ENCODE measurements at places on chromosomes 16 and 17.

- DNase-seq: no peak
Measured at GRCh38 chr17:9924735-9925191, 19.7 kb upstream of the RCVRN start.

DNA sequence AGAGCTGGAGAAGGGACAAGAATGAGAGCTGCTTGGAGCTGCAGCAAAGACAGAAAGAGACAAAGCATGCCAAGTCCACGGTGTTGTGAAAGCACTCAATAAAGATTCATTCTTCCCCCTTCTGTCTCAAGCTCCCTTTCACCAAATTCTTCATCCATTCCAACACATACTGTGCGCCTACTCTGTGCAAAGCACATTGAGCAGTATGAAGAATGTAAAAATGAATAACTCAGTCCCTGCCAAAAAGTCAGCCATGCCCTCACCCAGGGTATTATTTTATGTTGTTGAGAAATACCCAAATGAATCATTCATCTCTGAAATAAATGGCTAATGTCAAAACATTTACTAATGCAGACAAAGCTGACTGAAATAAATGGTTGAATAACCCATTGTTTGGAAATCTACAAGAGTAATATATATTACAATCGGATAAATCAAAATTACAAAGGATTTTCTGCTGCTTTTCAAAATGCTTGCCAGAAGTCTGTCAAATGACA lies 282.9 kb upstream of the IRX5 start:
- DNase-seq: no peak

DNA sequence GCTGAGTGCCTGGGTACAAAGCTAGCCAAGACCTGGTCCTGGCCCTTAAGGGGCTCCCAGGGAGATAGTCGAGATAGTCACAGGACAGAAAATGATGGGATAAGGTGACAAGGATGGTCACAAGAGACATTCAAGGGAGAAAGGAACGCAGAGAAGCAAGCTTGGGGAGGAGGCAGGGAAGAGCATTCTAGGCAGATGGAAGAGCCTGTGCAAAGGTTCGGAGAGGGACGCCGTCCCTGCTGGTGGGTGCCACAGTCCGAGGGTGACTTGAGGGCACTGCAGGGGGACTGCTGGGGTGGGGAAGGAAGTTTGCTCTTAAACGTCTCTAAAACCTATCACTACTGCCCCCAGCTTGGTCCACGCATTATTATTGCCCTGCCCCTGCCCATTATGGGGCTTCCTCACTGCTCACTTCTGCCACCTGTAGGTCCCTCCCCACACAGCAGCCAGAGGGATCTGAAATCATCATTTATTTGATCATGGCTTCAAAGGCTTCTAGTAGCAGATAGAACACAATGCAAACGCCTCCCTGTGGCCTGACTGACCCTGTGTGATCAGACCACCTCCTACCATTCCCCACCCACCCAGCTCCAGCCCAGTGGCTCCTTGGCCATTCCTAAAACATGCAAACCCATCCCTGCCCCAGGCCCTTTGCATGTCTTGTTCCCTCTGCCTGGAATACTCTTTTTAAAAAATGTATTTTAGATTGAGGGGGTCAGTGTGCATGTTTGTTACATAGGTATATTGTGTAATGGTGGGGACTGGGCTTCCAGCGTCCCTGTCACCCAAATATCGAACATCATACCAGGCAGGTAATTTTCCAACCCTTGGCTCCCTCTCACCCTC lies 60.3 kb downstream of the RMI2 start:
- DNase-seq: peak; percentile 41

GRCh38 chr16:87297918-87298631 lies 19.1 kb downstream of the C16orf95 start:
- DNase-seq: no peak

DNA sequence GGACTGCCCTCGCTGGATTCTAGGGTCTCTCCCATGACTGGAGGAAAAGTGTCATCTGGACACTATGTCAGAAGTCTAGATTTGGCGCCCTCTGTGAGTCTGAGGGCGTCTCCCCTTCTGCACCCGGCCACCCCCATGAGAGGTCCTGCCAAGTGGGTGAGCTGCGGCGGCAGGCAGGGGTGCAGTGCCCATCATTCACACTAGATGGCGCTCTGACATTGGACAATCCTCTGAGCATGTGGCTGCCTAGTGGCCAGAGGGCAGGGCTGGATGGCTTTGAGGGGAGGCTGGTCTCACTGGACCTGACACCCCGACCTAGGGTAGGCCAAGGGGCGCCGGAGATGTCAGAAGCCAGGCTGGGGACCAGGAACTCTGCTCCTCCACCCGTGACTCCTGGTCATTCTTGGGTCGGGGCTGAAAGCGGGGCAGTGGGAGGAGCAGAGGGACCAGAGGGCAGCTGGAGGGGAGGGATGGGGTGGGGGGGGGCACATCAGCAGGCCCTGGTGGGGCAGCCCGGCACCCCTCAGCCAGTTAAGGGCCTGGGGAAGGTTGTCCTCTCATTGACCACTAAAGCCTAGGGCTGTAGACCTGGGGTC lies 28.0 kb downstream of the MRM1 start:
- DNase-seq: peak; percentile 71

- DNase-seq: peak; percentile 70
Measured at GRCh38 chr16:16025214-16025968, 76.0 kb downstream of the ABCC1 start.

GRCh38 chr17:52885882-52886281 lies 727.4 kb upstream of the CA10 start:
- DNase-seq: no peak

GRCh38 chr16:15951852-15952251 lies 2.4 kb downstream of the ABCC1 start:
- DNase-seq: no peak

- peak; percentile 36 for DNase-seq
Measured at GRCh38 chr17:35568561-35568960, 7.9 kb upstream of the SLFN14 start.

GRCh38 chr16:22318690-22319358 lies 21.6 kb downstream of the POLR3E start:
- DNase-seq: peak; percentile 20

DNA sequence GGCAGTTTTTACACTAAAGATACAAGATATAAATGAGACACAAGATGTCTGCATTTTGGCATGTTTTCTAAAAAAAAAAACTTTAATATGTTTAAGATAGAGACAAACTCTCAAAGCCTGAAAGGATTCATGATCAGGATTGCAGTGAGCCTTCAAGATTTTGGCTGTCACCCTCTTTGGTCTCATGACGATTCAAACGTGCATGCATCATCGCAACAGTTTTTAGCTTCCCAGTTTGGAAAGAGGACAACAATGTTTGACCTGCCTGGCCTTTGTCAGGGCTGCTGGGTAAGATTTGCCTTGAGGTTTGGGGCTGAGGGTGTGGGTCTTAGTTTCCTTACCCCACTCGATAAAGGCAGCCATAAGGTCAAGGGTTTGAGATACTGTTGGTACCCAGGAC lies 134.1 kb downstream of the RGS9 start:
- no peak for DNase-seq

- DNase-seq: no peak
Measured at GRCh38 chr16:10180771-10181163, 1.5 kb downstream of the GRIN2A start.

DNA sequence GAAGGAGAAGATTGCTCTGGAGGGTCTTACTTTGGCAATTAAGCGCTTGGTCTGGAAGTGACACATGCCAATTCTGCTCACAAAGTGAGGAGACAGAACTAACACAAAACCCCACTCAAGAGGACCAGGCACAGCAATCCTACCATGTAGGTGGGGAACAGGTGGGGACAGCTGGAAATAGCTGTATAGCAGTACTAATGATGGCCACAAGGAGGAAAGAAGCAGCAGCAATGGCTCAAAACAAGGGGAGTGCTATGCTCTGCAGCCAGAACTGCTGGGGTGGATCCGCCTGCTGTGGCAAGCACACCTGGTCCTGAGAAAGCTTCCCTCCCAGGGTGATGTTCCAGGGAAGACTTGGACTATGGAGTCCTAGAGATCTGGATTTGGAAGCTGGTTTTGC lies 17.0 kb upstream of the TMEM132E start:
- no peak for DNase-seq

Data from stimulated activated naive CD4-positive, alpha-beta T cell treated with Interleukin-2 at 50 U/mL for 16 hours (primary cell).